ENCODE measurements at places on chromosomes 13 and 19. TPM values are rescaled to one million over a fixed set of nuclear protein-coding genes. Genes with fewer than 3 reads are reported as not detected.

GRCh38 chr13:30295116-30295515 is 12.2 kb downstream of the KATNAL1 start:
- no peak for DNase-seq

DNA sequence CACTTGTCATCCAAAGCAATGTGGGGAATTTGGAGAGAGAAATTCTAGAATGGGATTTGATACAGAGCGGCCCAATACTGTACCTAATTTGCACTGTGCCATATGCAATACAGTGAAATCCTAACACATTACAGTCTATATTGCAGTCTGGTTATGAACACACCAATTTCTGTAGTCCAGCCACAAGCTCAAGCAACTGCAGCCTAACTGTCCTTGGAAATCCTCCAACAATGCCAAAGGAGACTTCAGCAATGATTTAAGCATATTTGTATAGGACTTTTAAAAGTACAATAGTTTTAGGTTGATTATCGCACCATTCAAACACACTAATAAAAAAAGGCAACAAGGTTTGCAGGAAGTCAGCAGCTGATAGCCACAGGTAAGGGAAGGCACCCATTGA is 17.3 kb downstream of the DIAPH3 start:
- DNase-seq: no peak

GRCh38 chr19:6802336-6803035 is 30.0 kb downstream of the VAV1 start:
- DNase-seq: peak; percentile 62

- no peak for DNase-seq
Observed at GRCh38 chr13:75469047-75469446, 12.9 kb downstream of the TBC1D4 start.

DNA sequence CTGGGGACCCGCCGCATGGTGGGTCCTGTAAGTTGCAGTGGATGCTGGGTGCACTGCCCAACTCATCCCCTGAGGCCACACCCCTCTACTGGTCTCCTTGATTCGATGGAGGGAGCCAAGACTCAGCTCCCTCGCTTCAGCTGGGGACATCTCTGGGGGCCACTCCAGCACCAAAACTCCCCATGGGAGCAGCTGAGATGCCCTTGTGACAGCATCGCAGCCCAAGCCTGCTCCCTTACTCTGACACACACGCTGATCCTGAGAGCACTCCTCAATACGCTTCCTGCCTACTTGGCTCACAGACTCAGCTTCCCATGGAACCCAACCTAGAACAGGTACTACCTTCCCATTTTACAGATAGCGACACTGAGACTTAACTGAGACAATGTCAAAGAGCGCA is 56.2 kb downstream of the PEPD start:
- DNase-seq: no peak

GRCh38 chr19:50460161-50460765 is 16.0 kb upstream of the EMC10 start:
- no peak for DNase-seq

- DNase-seq: no peak
Observed at GRCh38 chr19:45113628-45114027, 20.6 kb downstream of the PPP1R37 start.

The CD177 gene
- total RNA-seq: not detected

Data from activated naive CD4-positive, alpha-beta T cell treated with anti-CD3 and anti-CD28 coated beads, Interleukin-2, amount 50 U/mL, for 72 hours (primary cell).